ENCODE measurements at places on chromosomes 13 and 19.

DNA sequence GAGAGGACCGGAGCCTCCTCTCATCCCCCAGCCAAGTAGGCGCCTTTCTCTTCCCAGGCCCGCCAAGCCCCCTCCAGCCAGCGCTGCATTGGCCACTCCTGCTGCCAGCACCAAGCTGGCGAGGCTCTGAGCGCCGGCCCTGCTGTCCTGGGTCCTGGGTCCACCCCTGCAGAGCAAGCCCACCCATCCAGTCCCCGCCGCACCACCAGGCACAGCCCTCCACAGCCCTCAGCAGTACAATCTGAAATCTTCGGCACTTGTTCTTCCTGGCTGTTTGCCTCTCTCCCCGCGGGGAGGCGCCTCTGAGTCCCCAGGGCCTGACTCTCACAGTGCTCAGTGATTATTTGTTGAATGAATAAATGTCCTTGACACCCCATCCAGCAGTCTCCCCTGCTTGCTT, 236.4 kb upstream of the SGCG start:
- DNase-seq, result no peak

GRCh38 chr13:75341028-75341427, 140.9 kb downstream of the TBC1D4 start:
- DNase-seq, result no peak

GRCh38 chr13:77904031-77904430, 14.6 kb downstream of the EDNRB start:
- DNase-seq, result no peak

GRCh38 chr19:2949939-2950285, 5.1 kb upstream of the ZNF77 start:
- no peak for DNase-seq

DNA sequence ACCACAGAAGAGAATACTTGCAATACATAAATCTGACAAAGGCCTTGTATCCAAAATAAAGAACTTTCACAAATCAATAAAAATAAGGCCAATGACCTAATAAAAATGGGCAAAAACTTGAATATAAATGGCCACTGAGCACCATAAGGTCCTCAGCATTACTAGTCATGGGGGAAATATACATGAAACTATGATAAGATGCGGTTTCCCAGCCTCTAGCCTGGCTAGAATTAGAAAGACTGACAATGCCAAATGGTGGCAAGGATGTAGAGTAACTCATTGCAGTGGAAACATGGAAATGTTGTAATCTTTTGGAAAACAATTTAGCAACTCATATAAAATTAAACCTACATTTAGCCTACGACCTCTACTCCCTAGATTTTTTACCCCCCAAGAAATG, 227.1 kb downstream of the GGACT start:
- DNase-seq, result no peak

- DNase-seq, result no peak
These were observed 20.1 kb downstream of the RASA3 start for GRCh38 chr13:114112231-114112825.

DNA sequence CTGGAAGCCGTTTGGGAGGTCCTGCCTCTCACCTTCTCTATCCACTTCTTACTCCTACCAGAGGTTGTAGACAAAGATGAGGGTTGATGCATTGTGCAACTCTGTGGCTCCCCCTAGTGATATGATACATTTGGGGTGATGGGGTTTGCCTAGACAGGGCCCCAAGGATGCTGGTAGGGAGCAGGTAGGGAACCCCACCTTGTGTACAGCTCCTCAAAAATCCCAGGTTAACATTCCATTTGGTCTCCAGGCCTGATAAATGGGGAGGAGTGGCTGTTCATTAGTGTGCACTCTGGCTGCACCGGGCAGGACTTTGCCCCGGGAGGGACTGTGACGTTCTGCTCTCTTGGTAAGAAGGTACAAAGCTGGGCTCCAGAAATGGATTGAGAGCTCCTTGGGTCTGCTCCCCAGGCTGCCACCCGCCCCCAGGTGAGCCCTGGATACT, 19.2 kb downstream of the SIGLEC8 start:
- DNase-seq, result no peak

DNA sequence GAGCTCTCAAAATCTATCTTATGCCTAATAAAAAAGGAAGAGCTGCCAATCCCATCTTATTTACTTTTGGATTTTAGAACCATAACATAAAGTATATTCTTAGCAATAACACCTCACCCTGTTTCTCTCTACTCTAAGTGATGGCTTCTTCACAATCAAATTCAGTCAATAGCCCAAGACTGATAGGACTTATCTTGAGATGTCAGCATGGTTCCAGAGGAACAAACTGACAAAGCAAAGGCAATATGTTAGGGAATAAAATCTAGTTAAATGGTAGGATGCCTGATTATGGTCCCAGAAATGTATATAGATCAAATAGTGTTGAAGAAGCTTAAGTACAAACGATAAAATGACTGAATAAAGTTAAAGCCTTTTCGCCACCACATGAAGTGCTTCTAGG, 36.3 kb downstream of the DACH1 start:
- DNase-seq, result no peak

GRCh38 chr19:34254698-34255432, 511 bp downstream of the GARRE1 start:
- no peak for DNase-seq

DNA sequence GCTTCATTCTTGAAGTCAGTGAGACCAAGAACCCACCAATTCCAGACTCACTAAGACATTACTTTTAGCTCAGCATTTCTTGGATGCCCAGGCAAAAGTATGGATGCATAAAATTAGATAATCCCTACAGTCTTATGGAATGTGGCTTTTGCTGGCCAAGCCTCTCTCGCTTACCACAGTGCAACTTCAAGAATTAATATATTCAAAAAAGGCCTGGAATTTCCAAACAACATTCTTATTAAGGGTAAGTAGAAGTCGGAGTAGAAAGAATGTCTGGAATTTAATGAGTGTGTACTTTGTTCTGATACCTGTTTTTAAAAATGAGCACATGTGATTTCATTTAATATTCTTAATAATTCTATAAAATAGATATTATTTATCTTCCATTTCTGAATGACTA, 302.4 kb upstream of the TMTC4 start:
- no peak for DNase-seq

DNA sequence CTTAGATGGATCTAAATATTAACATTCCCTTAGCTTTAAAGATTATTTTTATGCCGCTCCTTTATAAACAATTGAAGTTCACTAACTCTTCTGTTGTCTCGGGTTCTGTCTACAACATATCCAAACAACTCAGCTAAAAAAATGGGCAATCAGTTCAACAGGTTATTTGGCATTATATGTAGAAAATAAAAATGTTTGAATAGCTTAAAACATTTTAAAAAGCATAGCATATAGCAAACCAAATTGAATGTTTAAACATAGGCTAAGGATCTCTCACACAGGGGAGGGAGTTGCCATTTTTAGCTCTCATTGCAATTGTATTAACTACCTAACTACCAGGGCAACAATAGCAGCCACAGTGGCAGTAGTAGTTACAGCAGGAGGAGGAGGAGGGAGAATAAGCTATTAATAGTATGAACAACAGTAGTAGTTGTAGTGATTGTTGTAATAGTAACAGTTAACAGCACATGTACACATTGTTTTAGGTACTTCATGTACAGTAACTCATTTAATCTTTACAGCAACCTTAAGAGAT, 404.2 kb downstream of the KCNRG start:
- DNase-seq, result no peak

- no peak for DNase-seq
These were observed 50.4 kb downstream of the MYO9B start for GRCh38 chr19:17125728-17126677.

GRCh38 chr19:23241419-23241818, 8.8 kb downstream of the ZNF724 start:
- no peak for DNase-seq

DNA sequence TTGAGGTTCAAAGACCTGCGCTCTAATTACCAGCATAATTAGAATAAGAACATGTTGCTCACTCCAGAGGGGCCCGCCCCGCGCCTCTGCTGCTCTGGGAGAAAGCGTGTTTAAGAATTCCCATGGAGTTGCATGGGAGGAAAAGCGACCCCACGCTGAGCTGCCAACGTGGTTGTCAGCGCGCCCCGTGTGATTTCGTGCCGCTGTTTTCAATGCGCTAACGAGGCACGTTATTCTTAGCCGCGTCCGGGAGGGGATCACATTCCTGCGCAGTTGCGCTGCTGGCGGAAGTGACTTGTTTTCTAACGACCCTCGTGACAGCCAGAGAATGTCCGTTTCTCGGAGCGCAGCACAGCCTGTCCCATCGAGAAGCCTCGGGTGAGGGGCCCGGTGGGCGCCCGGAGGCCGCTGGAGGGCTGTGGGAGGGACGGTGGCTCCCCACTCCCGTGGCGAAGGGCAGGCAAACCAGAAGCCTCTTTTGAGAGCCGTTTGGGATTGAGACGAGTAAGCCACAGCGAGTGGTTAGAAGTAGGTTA, 173.8 kb upstream of the SOX1 start:
- no peak for DNase-seq

DNA sequence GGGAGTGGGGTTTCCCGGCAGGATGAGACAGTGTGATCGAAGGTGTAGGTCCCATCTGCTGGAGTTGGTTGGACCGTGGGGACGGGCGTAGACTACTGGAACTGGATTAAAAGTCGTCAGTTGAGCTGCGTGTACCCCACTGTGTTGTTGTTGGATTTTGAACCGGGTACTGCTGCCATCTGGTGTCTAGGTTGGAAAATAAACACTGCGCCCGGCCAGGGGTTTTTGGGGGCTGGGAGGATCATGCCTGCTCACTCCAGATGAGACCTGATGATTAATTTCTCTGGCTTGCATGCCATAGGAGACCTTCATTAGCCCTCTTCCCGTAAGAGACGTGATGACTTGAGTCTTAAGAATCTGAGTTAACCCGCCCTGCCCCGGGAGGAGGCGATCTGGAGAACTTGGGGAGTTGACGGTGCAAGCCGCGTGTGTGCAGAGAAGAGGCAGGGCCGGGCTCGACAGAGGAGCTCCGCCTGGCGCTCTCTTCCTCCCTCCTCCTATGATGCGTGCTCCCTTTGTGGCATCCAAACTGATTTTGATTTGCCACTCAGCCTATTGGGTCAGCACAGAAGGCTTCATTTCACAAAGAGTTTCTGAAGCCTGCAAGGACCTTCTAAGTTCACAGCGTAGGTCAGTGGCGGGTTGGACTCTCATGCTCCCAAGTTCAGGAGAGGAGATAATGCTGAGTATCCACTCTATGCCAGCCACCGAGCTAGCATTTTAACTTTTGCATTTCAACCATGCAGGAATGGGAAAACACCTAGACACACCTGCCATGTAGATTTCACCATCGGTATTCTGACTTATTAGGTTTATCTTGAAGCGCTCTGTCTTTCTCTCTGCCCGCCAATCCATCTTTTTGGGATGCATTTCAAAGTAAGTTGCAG, 2.7 kb downstream of the UHRF1 start:
- DNase-seq, result no peak

- no peak for DNase-seq
These were observed 93.8 kb downstream of the WASF3 start for GRCh38 chr13:26651234-26651633.

DNA sequence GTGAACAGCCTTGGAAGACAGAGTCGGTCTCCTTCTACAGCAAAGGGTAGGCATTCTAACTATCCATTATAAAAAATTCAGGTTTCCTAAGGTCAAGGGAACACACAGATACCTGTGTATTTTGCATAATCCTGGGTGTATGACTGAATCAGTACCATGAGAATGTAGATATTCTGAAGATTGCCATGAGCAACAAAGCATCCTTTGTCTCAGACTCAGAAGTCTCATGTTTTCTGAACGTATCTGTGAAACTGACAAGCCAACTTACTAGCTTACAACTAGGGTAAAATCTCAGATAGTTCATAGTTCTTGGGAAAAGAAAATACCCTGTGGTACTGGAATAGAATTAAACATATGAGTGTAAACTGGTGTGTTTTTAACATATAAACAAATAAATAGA, 6.5 kb downstream of the ZNF566 start:
- DNase-seq, result no peak

GRCh38 chr19:14772467-14772866, 5.9 kb downstream of the ADGRE2 start:
- no peak for DNase-seq

DNA sequence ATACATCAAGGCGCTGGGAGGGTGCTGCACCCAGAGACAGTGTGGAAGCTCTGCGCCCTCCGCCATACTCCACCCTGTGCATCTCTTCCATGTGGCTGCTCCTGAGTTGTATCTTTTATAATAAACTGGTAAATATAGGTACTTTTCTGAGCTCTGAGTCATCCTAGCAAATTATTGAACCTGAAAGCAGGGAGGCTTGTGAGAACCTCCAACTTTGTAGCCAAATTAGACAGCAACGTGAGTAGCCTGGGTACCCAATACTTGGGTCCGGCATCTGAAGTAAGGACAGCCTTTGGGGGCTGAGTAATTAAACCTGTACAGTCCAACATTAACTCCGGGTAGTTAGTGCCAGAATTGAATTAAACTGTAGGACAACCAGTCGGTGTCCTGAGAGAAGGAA, 57.4 kb downstream of the RUBCNL start:
- DNase-seq, result no peak

DNA sequence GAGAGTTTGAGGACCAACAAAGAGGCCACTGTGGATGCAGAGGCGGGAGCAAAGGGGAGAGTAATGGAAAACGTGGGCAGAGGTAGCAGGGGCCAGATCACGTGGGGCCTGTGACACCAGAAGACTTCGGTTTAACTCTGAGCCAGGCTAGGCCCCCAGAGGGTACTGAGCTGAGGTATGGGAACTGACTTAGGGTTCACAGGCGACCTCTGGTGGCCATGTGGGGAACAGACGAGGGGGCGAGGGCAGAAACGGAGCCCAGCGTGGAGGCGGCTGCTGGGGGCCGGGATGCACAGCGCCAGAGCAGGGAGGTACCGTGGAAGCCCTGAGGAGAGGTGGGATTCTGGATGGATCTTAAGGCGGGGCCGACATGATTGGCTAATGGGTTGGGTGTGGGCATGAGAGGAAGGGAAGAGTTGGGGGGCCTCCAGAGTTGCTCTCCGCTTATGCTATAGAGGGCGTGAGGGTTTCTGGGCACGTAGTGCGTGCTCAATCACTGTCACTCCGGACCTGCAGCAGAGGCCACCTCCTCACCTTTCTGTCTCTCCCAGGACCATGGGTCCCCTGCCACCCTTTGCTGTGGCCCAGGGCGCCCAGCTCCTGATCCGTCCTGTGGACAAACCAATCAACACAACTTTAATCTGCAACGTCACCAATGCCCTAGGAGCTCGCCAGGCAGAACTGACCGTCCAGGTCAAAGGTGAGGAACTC, 13.7 kb downstream of the PVR start:
- DNase-seq, result no peak

Data from cortex of kidney (tissue), 1 donor.